ENCODE measurements at places on chromosomes 2 and 18.

- DNase-seq, result no peak
Observed at GRCh38 chr18:13217971-13218367, 591 bp upstream of the LDLRAD4 start.

DNA sequence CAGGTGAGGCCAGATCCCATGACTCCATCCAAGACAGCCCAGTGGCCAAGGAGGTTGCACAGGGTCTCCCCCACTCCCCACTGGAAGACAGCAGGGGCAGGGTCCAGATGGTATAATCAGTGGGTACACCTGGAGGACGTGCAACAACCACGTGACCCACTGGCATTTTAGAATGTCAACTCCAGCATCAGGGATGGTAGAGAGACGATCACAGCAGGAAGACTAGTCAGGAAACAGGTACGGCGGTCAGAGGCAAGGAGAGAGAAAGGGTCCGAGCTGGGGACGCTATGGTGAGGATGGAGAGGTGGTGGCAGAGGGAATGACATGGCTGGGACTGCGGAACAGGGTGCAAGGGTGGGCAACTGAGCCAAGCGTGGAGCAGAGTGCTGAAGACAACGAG is 23.0 kb downstream of the SERTAD2 start:
- DNase-seq, result no peak

GRCh38 chr2:105812180-105813044 is 67.7 kb downstream of the NCK2 start:
- no peak for DNase-seq

GRCh38 chr2:96636551-96637171 is 1.5 kb downstream of the KANSL3 start:
- no peak for DNase-seq

DNA sequence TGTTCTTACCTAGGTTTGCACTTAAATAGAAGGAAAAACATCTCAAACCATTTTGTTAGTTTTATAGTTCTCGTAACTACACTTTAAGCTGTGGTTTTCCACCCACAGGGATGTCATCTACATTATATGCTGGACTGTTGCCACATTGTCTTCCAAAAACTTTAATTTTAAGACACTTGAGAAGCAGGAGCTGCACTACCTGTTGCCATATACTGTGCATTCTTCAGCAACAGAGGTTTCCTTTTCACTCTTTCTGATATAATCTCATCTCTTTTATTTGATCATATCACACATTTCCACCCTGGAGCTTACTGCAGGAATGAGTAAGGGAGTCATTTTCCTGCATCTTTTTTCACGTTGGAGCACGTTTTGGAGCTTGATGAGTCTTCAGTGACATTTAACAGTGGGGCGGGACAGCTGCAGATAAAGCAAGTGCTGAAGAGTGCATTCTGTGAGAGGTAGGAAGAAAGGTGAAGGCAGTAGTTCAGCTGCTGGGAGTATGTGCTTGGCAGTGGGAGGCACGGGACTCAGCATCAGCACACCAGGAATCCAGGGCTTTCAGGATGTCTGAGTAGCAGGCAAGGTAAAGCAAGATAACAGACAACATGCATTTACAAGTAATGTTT is 3.8 kb downstream of the LIMS1 start:
- no peak for DNase-seq

GRCh38 chr2:65186872-65187851 is 40.5 kb upstream of the ACTR2 start:
- peak; percentile 28 for DNase-seq

DNA sequence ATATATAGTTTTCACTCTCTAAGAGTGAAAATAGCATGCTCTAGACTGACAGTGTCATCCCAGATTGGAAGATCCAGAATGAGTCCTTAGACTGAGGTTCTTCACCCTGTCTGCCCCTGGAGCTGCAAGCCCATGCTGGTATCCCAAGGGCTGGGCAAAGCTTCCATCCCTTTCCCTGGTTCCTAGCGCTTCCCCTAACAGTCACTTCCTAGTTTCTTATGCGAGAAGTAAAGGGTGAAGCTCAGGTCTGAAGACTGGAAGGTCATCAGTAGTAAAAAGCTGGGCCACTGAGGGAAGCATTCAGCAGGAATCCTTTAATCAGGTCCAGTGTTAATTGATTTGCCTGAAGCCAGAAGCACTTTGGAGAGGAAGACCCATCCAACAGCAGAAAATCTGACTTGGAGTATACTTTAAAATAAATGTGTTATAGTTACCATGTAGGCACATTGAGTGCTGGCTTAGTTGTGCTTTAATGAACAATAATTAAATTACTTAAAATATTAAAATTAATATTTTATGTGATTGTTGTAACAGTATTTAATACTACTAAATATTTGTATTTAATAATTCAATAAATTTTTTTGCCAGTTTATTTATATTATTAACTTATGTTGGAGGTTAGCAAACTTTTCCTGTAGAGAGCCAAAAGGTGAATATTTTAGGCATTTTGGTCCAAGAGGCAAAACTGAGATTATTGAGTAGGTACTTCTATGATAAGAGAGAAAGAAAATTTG is 237.9 kb downstream of the FHOD3 start:
- no peak for DNase-seq

DNA sequence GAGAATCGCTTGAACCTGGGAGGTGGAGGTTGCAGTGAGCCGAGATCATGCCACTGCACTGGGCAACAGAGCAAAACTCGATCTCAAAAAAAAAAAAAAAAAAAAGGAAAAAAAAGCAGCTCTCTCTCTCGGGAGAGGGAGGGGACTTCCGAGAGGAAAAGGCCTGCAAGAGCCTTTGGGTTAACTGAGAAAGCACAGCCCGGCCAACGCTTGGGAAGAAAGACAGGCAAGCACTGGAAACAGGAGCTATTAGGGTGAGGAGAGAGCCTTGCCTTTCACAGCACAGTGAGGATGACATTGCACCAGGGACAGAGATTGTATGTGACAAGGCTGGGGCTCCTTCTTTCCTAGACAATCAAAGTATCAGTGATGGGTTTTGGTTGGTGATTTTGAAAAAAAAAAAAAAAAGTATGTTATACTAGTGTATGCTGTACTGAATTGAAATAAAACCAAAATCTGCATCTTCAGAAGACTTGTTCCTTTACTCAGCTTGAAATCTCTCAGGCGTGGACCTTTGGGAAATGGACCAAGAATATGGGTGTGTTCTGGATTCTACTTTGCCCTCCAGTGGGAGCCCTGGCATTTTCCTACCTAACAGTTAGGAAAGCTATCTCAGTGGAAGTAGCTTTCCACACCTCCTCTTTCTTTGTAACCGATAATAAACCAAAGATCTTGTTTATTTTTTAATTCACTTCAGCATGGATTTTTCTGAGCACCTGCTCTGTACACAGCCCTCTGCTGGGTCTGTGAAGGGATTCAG is 16.7 kb downstream of the SRSF7 start:
- no peak for DNase-seq

DNA sequence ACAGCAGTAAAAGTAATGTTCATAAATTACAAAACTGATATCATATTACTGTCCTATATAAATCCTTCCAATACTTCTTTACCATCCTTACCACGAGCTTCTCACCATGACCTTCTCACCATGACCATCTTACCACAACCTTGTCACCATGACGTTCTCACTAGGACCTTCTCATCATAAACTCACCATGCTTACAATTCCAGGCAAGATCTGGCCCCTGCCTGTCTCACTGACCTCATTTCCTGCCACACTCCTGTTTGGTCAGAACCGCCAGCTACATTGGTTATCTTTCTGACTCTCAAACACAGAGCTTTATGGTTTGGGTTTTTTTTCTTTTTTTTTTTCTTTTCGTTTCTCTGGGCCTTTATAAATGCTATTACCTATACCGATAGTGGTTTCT is 827.6 kb downstream of the RNF144A start:
- DNase-seq, result peak; percentile 24

DNA sequence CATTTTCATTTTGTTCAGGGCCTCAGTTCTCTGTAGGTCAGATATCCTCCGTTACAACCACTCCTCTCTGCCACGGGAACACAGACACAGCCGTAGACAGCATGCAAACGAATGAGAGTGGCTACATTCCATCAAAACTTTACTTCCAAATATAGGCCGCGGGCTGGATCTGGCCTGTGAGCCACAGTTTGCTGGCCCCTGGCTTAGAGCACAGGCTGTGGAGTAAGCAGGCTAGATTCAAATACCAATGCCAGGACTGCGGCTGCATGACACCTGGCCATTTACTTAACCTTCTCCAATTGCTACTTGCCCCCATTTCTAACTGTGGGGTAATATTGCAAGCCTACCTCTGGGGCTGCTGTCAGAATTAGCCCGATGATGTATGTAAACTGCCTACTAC is 325.8 kb upstream of the POU3F3 start:
- DNase-seq, result no peak
